ENCODE measurements at places on chromosomes 6 and 20. TPM values are rescaled to one million over a fixed set of nuclear protein-coding genes. Genes with fewer than 3 reads are reported as not detected.

- DNase-seq, result no peak
Measured at GRCh38 chr6:88168362-88168761, 2.2 kb upstream of the CNR1 start.

DNA sequence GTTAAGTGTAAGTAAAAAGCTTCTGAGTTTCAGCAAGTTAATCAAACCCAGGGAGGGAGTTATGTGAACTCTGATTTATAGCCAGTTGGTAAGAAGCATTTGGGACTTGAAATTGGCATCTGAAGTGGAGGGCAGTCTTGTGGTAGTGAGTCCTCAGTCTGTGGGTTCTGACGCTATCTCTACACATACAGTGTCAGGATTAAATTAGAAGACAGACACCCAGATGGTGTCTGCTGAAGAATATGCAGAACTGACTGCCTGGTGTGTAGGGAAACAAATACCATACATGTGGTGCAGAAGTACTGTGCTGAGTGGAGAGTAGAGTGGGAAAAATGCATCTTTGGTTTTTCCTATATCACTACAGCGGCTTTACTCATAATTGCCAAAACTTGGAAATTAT, 43.5 kb upstream of the PLN start:
- no peak for DNase-seq

- no peak for DNase-seq
Measured at GRCh38 chr20:19652591-19653026, 105.4 kb upstream of the RIN2 start.

DNA sequence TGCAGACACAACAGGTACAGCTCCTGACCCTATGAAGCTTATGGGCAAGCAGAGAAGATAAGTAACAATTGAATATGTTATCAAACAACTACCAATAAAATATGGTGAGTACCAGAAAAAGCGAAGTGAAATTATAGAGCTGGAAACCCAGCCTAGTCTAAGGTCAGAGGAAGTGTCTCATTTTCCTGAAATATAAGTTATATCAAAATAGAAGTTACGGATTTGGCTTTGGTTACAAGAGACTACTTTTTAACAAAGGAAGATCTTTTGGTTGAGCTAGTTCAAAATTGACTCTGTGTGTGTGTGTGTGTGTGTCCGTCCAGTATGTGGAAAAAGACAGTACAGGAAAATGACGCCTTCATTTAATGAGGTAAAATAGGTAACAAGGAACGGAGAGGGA, 8.9 kb downstream of the STX11 start:
- no peak for DNase-seq

Gene RAET1L
- total RNA-seq, result not detected

Gene RBM24
- total RNA-seq, result 1.8 TPM

GRCh38 chr6:112560651-112561050, 213.5 kb downstream of the RFPL4B start:
- DNase-seq, result no peak

DNA sequence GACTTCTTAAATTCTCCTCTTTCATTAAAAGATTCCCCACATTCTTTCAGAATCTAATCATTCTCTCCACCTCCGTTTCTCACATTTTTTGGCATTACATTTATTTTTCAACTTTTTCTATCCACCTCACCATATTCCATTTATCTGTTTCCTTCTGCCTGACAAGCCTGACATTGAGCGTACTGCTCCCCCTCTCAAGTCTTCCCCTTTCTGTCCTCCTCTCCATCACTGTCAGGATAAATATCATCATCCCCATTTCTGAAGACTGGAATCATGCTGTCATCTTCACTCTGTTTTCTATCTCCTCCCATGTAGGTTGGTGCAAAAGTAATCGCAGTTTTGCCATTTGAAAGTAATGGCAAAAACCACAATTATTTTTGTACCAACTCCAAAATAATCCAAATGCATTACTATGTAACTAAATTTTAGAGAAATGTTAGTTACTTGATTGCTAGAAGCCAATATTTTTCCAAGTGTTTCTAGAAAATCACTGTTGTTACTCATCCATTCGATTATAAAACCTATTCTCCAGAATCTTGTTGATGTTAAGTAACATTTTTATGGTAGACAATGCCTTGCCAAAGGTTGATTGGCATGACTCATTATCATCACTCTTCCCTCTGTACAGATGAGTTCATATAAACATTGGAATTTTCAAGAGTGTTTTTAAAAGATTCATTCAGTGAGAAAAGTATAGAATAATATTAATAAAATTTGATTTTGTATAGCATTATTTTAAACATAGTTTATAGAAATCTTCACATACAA, 292.3 kb upstream of the RNF217 start:
- no peak for DNase-seq

Gene TREML4
- total RNA-seq, result not detected

Data from G401 (cell line).